ENCODE measurements at places on chromosomes 5 and 9.

GRCh38 chr5:10091701-10092100 lies 158.0 kb downstream of the ATPSCKMT start:
- no peak for DNase-seq

- DNase-seq: no peak
These were observed 18.0 kb downstream of the ORM2 start for GRCh38 chr9:114347675-114348074.

DNA sequence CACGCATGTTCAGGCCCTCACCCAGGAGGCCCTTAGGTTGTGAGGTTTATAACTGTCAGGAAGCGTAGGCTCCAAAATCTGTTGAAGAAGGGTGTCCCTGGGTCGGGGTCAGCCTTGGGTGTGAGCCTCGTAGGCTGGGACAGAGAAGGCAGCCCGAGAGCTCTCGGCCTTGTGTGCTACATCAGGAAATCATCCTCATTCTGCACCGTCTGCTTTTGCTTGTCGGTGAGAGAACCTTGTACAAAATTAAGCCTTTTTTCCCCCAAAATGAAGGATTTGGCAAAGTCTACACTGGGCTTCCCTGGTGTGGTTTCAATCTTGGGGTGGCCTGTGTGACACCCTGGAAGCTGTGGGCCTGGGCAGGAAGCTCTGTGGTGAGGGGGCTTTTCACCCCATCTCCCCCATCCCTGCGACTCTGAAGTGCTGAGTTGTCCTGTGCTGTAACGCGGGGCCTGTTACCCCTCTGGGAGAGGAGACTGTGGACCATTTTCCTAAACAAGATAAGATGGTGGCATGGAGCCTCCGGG lies 55.3 kb downstream of the AHRR start:
- no peak for DNase-seq

GRCh38 chr5:50836356-50836755 lies 169.9 kb downstream of the PARP8 start:
- no peak for DNase-seq

- no peak for DNase-seq
These were observed 13.7 kb upstream of the MTAP start for GRCh38 chr9:21788752-21789151.

DNA sequence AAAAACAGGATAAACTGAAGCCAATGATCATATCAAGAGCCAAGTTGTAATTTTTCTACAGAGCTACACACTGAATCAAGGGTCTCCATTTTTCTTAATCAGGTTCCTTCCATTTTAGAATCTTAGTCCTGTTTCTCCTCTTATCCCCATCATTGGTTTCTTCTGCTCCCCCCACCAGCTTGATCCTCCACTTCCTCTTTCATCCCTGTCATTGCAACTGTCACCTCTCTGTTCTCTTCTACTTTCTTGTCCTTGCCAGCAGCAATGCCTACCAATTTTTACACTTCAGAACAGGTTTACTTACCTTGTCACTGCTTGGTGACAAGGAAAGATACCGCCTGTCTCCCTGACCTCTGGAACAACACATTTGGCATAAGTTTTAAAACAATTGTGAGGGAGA lies 97.3 kb downstream of the CFAP90 start:
- DNase-seq: no peak

DNA sequence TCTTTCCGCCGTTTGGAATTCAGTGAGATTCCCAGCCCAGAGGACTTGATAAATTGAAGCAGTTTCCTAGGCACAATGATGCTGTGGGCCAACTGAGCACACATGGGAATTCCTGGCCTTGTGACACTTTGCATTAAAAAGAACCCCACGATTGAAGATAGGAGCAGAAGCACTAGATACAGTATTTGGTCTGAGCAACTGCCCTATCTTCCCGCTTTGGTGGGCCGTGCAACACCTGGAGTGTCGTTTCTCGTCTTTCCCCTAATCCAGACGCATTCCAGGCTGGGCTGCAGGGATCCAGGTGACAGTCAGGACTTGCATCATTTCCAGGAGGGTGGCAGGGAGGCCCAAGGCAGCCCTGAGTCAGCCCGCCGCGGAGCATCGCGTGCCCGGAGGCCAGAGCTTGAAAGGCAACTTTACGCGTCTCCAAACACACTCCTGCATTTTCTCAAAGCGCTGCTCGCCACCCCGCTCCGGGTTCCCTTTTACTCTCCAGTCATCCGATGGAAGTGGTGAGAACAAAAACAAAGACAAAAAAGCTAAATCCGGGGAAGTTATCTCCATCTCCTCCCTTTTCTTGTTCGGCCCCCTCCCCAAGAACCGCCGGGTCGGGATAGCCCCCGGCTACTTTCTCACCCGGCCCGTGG lies 753 bp upstream of the STC2 start:
- peak; percentile 27 for DNase-seq

DNA sequence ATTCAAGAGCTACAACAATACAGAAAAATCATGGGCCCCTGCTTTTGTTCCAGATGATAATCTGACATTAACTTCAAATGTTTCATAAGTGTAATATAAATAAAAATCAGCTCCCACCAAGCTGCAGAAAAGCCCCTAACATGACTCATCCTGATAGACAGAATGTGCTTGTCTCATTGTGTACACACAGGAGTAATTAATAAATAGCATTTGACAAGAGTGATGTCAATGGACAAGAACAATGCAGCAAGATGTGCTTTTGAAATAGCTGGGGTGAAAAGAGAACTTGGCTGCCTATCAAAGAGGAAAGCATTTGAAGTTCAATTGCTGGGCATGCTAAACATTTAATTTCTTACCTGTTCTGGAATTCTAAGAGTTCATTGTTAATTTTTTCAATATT lies 79.2 kb downstream of the DNAH5 start:
- no peak for DNase-seq

DNA sequence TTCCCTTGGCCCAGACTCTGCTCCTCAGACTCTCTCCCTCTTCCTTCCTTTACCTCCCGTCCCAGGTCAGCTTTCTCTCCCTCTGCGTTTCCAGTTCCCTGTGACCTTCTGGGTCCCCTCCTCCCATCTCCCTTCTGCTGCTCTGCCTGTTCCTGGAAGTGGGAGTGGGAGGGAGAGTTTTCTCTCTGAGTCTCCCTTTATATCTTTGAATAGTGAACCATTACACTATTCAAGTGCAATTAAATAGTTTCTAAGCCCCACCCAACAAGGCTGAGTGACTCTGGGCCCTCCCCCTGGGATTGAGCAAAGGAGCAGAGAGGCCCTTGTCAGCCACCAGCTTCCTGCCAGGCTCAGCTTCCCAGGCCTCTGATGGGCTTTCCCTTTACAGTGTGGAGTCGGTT lies 34.8 kb downstream of the THBS4 start:
- DNase-seq: no peak

- no peak for DNase-seq
These were observed 31.9 kb upstream of the HAND1 start for GRCh38 chr5:154509784-154510555.

GRCh38 chr5:169805937-169806700 lies 169.0 kb downstream of the DOCK2 start:
- no peak for DNase-seq

DNA sequence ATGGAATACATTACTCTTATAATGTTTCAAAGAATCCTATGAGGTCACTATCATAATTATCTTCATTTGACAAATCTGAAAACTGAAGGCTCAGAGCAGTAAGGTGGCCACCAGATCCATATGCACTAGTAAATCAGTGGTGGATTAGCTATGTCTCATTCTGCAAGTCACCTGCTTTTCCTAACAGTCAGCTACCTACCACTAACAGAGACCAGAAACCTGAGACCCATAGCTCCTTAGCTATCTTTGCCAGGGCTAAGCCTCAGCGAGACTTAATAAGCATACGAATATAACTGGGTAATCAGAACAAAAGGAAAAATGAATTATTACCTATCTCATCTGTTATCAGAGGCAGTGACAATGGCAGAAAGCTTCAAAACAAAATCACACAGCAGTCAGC lies 118.7 kb downstream of the AUH start:
- DNase-seq: no peak

DNA sequence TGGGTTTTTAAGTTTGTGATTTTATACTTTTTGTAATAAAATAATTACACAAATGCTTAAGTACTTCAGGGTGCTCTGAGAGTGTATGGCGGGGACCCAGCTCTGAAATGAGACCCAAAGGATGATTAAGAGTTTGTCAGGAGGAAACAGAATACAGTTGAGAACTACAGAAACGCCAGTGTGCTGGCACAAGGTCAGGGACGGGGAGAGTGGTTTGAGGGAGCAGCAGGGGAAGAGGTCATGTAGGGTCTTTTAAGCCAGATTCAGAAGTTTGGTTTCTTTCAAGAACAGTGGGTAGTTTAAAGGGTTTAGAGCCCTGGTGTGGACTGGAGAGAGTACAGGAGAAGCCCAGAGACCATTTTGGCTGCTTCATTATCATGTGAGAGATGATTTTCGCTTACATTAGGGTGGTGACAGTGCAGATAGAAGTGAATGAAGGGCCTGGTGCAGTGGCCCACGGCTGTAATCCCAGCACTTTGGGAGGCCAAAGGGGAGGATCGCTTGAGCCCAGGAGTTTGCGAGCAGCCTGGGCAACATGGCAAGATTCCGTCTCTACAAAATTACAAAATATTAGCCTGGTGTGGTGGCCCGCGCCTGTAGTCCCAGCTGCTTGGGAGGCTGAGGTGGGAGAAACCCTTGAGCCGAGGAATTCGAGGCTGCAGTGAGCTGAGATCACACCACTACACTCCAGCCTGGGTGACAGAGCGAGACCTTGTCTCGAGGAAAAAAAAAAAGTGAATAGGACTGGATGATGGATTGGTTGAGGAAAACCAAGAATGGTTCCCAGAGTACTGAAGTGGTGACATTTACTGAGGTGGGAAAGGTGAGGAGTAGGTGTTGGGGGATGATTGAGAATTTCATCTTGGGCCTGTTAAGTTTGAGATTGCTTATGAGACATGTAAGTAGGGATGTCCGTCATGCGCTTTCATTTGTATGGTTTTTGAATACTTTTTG lies 1.4 kb upstream of the ETF1 start:
- peak; percentile 37 for DNase-seq

DNA sequence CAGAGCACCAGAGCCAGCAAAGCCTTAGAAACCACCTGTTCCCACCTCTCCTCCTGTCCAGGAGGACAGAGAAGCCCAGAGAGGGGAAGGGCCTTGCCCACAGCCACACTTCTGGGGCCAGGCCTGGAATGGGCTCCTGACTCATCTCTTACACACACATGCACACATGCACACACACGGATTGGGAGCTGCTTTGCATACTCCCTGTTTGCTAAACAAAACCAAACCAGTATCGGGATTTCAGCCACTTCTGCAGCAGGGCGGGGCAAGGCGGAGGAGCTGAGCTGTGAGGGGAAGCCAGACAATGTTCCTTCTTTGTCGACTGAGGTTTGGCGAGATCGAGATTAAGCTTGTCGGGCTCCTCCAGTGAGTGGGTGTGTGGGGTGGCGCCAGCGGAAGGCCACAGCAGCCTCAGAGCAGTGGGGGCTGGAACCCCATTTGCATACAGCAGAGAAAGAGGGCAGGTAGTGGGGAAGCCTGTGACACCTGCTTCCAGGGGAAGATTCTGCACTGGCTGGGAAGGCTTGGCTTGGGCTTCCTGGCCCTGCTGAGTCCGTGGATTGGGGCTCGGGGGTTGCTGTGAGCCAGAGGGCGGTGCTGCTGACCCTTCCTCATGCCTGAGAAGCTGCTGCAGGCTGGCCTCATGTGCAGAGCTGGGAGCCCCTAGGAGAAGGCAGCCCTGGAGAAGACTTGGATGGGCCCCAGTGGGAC lies 16.1 kb downstream of the GFI1B start:
- DNase-seq: no peak

- no peak for DNase-seq
These were observed 262.9 kb downstream of the IRX1 start for GRCh38 chr5:3858524-3858923.

GRCh38 chr9:23543419-23543818 lies 282.6 kb downstream of the ELAVL2 start:
- DNase-seq: no peak

- no peak for DNase-seq
These were observed 86.3 kb upstream of the RPS23 start for GRCh38 chr5:82364497-82364896.

- peak; percentile 86 for DNase-seq
These were observed 120.9 kb downstream of the WNK2 start for GRCh38 chr9:93304574-93305496.

GRCh38 chr9:113205861-113206260 lies 15.2 kb downstream of the FKBP15 start:
- DNase-seq: no peak

- no peak for DNase-seq
These were observed 304.1 kb downstream of the MAT2B start for GRCh38 chr5:163809473-163809872.

DNA sequence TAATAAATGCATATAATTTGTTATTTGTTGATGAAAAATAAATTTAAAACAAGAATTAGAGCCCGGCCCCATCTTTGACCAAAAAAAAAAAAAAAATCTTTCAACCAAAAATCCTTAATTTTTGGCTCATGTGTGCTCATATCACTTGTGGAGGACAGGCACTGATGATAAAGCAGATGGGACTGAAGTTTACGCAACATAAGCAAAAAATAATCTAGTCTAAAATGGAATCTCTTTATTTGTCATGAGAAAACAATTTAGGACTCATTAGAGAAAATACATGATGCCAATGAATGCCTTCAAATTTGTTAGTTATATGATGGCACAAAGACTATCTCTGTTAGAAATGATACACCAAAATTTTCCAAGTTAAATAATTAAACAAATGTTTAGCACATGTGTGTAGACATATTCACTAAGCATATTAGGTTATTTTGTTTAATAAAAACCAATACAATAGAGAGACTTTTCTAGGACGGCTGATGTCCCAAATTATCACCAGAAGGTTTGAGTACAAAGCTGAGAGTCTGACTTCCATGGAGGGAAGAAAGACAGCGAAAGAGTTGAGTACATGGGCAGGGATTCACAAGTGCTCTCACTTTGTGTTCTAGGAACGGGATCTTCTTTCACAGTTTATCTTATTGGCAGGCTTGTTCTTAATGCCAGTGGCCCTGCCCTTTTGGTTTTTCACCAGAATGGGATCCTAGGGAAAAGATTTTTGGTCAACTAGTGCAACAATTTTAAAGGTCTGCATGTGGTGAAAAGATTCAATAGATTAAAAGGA lies 621.4 kb downstream of the RAB3C start:
- DNase-seq: no peak

GRCh38 chr5:91946870-91947269 lies 563.8 kb upstream of the ARRDC3 start:
- no peak for DNase-seq

DNA sequence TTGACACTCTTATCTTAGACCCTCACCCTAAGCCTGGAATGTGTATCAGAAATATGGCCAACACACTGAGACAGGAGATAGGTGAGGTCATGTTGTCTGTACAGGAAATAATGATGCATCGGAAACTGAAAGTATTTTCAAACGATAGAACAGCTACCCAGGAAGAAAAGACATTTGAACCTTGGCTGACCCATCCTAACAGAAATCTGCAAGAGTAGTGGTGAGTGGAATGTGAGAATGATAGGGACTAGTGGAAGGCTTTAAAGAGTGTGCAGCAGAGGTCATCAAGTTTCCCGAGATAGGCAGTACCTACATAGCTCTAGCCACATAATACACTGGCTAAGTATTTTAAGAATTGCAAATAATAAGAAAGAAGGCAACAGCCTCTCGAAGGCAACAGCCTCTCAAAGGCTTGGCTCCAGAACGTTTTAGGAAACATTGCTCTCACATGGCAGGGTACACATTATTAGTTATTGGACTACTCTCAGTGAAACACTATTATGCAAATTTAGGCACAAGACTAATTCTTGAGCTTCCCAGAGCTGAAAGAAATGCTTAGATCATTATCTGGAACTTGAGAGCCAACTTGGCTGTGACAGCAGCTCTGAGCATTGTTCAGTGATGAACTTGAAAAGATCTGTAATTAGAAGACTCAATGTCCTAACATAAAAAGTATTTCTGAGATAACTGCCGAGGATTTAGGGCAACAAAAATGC lies 133.1 kb upstream of the FBXL7 start:
- no peak for DNase-seq

- DNase-seq: no peak
These were observed 327.8 kb downstream of the ADGRV1 start for GRCh38 chr5:90886381-90886780.
